Frontal cortex (tissue), 4 donors: ENCODE measurements at places on chromosomes 3 and 15. TPM values are rescaled to one million over a fixed set of nuclear protein-coding genes. Genes with fewer than 3 reads are reported as not detected.

The UCN2 gene
- total RNA-seq = not detected

The ISL2 gene
- total RNA-seq = not detected

The C3orf20 gene
- total RNA-seq = not detected

The CCDC39 gene
- 0.82 TPM for total RNA-seq

The TPRG1 gene
- 1.2 TPM for total RNA-seq
